ENCODE measurements at places on chromosomes 11 and 22.

- no peak for DNase-seq
Observed at GRCh38 chr11:1654388-1655167, 25.0 kb downstream of the KRTAP5-5 start.

- no peak for DNase-seq
Observed at GRCh38 chr11:119085437-119085847, 761 bp downstream of the HMBS start.

DNA sequence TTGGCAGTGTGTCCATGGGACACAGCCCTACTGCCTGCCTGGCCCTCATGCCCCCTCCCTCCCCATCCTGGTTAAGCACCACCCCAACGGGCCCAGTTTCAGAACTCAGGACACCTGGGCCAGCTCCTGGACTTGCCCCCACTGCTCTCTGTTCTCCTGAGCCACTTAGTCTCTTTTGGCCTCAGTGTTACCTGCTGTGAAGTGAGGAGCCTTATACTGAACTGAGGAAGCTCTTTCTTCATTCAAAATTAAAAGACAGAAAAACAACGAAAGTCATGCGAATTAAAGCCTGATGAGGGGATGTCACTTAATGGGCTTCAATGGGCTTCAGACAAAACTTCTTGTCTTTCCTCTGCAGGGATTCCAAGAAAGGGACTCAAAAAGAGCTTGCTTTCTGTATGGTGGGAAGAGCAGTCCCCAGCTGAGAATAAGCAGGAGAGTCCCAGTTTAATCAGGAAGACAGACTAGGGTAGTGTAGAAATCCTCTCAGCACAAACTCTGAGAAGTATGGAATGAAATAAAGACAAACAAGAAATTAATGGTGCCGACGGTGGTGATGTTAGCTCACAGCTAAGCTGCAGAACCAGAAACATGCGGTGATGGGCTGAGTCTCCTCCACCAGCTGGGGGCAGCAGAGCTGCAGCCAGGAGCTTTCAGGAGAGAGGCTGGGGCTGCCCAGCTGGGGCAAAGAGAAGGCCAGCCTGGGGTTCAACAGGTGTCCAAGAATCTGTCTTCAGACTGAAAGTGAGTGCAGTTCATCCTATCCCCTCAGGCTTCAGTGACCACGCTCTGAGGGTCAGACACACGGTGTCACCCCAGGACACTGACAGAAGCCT is 101.0 kb downstream of the GGTLC2 start:
- DNase-seq, result peak; percentile 24

DNA sequence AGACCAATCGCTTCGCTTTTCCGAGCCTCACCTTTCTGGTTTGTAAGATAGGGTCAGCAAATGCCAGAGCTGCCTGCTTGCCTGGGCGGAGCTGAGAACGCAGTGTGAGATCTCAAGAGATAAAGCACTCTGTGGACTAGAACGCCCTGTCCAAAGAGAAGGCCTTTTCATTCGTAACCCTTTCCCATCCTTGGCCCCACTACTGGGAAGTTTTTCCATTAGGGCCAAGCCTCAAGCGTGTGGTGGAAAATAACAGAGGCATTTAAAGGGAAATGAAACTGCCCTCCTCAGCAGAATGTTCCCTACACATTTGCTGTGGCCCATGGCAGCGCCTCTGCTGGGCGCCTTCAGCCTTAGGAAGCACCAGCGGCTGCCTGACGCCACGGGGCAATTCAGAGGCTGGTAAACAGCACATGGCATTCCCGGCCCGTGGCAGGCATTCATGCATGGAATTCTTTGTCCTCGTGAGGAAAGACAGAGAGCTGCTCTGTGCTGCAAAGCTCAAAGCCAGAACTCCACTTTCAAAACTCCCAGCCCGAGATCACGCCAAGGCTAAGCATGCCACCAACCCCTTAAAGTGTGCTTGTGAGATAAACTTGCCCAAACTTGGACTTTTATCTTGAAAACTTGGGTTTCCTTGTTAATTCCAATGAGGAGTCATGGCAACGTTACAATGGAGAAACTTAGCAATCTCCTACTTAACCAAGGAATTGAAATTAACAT is 38.1 kb downstream of the AHNAK start:
- DNase-seq, result peak; percentile 91

DNA sequence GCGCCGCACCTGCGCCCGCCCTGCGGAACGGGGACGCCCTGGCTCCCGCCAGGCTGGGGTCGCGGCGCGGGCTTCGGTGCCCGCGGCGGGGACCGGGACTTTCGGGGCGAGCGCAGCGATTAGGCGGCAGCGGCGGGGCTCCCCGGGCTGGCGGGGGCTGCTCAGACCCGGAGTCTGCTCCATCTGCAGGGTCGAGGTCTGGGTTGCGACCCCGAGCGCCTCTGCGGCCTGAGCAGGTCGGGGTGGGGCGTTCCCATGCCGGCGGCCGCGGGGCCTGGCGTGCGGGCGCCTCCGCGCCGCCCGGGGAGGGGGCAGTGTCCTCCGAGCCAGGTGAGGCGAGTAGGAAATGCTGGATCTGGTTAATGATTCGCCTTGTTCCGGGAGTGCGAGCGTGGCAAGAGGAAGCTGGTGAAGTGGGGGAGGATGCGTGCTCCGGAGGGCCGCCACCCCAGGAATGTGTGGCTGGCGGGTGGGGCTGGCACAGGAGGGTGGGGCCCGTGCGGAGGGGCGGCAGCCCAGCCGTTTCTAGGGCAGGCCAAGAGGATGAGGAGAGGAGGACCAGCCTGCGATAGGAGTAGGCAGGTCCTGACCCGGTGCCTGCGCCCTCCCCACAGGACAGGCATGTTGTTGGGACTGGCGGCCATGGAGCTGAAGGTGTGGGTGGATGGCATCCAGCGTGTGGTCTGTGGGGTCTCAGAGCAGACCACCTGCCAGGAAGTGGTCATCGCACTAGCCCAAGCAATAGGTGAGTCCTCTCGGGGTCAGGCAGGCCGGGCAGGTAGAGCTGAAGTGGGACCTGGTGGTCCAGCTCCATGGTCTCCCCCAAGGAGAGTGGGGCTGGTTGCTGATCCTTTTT is 606 bp downstream of the RASSF7 start:
- no peak for DNase-seq

- no peak for DNase-seq
Observed at GRCh38 chr11:117219995-117220394, 11.9 kb downstream of the PCSK7 start.

DNA sequence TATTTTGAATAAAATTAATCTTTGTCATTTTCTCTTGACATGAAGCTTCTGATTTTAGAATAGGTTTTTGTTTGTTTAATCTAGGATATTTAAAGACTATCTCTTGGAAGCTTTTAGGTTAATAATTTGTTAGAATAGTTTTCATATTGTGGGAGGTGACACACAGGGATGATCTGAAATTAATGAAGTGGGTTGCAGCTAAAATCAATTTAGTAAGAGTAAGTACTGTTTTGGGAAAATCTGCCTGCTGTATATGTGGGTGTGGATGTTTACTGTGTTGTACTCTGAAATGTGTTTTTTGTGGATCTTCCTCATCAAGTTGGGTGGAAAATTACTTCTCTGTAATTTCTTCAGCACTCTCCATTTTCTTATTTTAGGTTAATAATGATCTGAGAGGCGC is 67.3 kb downstream of the BID start:
- no peak for DNase-seq

- DNase-seq, result no peak
Observed at GRCh38 chr11:59154610-59155009, 12.0 kb downstream of the FAM111A start.

- no peak for DNase-seq
Observed at GRCh38 chr11:288478-289397, at the start of gene PGGHG. Gene PGGHG (plus strand): TSS chr11:289126. CDS start chr11:289817, 691 bp downstream.

DNA sequence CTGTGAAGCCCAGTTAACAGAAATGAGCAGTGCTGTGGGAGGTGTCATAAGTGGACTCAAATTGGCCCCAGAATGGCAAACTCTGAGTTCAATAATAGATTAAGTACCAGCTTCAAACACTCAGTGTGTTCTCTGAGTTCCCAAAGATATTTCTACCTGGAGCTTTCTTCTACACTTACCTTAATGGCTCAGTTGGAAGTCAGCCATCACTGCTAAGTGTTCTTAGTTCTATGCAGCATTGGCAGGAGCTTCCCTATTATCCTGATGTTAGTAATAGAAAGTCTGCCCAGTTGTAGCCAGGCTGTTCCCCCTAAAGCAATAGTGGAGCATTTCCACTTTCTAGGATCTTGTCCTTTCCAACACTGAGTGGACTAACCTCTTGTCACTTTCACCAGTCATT is 9.7 kb upstream of the PIK3IP1 start:
- no peak for DNase-seq

GRCh38 chr22:19419464-19420178 is 11.9 kb downstream of the HIRA start:
- DNase-seq, result no peak

- DNase-seq, result no peak
Observed at GRCh38 chr22:45521178-45521577, 18.5 kb downstream of the FBLN1 start.

- no peak for DNase-seq
Observed at GRCh38 chr11:95595973-95596489, 193.6 kb downstream of the FAM76B start.

- DNase-seq, result no peak
Observed at GRCh38 chr22:37393746-37394145, 33.5 kb downstream of the ELFN2 start.

- DNase-seq, result no peak
Observed at GRCh38 chr11:35167426-35167954, 28.5 kb downstream of the CD44 start.

DNA sequence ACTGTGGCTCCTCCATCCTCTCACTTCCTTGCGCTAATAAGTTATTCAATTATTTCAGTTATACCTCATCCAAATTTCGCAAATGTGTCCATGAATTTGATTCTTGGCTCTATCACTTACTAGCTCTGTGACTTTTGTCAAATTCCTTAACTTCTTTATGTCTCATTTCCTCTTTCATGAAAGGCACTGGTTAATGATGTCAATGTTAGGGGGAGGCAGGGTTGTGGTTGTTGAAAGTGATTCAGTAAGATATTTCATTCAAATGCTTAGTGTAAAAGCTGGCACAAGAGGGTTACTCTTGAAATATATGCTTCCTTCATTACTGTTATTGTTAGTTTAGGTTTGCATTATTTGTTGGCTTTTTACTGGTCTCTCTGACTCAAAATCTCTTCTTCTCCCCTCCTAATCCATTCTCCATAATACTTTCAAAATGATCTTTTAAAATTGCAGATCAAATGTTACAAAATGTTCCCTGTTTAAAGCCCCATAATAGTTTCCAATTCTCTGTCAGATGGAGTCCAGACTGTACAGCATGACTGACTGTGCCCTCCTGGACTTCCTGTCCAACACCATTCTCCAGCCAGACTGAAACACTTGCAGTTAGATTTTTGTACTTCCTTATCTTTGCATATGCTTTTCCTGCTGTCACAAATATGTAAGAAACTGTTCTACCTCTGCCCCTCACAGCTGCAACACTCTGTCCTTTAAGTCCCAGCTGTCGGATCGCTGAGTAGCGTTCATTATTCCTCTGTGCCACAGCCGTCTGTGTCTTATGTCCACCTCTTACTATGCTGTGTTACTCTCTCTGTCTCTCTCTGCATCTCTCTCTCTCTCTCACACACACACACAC is 510.6 kb upstream of the RAG2 start:
- DNase-seq, result no peak

DNA sequence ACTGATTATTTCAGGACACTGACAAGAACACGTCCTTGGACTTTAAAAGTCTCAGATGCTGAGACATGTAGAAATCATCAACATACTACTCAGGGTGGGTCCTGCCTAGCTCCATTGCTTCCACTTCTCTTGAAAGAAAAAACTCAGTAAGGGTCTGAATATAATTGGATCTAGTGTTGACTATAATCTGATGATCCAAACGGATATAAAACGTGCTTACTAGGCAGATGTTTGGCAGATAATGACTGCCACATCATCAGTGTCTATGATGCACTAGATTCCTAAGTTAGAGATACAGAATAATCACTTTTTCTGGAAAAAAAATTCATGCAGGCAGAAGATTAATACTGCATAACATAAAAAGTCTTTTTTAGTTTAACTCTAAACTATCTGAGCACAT is 21.6 kb downstream of the GUCY1A2 start:
- DNase-seq, result no peak

GRCh38 chr11:134845474-134846327 is 433.7 kb upstream of the B3GAT1 start:
- DNase-seq, result no peak

DNA sequence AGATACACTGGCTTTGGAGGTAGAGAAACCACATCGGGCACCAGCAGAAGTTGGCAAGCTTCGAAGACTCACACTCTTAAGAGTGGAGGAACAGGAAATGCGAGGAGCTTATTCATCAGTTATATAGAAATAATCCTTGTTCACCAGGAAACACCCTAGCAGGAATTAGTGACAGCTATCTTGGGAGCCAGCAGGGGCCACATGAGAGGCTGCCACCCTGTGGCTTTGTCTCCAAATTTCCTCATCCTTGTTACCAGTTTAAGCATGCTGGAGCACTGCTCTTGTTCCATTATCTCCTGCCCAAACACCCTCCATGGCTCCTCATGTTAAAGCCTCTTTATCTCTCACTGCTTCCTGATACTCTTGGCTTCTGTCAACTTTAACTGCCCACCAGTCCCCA is 131.0 kb downstream of the PLEKHA7 start:
- DNase-seq, result peak; percentile 33

GRCh38 chr22:39097098-39098020 is at the start of gene APOBEC3H:
Gene APOBEC3H (plus strand): TSS chr22:39097244. CDS start chr22:39100279, 3,035 bp downstream.
- DNase-seq, result no peak

DNA sequence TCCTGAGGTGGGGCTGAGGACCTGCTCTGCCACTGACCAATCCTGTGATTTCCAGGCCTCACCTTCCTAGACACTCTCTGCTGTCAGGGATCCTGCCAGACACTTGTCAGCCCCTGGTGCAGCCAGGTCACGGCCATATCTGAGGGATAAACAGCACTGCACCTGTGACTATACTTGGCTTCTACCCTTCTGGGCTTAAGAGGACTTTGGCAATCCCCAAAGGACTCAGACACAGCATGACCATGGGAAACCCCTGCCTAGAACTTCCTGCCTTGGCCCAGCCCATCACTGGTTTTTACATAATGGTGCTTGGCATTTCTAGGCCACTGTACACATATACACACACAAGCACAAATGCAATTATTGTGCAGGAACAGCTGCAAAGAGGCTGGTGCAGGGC is 11.6 kb upstream of the OLFML1 start:
- DNase-seq, result no peak

- DNase-seq, result no peak
Observed at GRCh38 chr11:121152764-121153163, 51.7 kb downstream of the TECTA start.

GRCh38 chr11:57620467-57620866 is 23.0 kb downstream of the SERPING1 start:
- no peak for DNase-seq

DNA sequence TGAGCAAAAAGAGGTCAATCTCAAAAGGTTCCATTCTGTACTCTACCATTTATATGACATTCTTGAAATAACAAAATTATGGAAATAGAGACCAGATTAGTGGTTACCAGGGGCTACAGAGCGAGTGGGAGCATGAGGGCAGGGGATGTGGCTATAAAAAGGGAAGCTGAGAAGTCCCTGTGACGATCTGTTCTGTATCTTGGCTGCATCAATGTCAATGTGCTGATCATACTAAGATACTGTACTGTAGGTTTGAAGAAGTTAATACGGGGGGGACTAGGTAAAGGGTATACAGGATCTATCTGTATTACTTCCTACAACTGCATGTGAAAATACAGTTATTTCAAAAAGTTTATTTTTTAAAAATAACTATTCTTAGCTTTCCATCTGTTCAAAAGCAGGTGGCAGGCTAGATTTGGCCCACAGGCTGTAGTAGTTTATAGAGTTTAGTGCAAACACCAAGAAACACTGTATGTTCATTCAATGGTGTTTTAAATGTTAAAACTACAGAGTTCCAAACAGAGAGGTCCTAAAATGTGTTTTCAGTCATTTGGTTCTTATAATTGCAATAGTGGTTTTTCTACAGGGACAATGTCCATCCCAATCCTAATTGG is 78.2 kb downstream of the SMCO4 start:
- no peak for DNase-seq

GRCh38 chr11:113113801-113114704 is 152.8 kb downstream of the NCAM1 start:
- DNase-seq, result peak; percentile 77
